ENCODE measurements at places on chromosomes 2 and 18.

DNA sequence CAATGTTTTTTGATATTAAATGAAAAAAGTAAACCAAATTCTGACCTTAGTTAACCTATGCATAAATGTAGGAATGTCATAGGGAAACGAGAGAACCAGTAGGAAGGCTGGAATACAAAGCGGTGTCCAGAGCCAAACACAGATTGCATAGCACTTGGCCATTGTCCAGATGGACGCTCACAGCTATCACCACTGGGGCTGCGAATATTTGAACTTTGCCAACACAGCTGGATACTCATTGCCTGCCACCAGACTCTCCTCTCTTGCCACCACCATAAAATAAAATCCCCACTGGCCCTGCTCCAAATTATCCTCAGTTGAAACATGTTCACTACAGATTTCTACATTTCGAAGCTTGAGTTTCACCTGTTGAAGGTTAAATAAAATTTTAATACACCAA, 159.3 kb upstream of the GULP1 start:
- DNase-seq = no peak

- DNase-seq = no peak
Observed at GRCh38 chr2:30150786-30151185, 4.0 kb downstream of the YPEL5 start.

DNA sequence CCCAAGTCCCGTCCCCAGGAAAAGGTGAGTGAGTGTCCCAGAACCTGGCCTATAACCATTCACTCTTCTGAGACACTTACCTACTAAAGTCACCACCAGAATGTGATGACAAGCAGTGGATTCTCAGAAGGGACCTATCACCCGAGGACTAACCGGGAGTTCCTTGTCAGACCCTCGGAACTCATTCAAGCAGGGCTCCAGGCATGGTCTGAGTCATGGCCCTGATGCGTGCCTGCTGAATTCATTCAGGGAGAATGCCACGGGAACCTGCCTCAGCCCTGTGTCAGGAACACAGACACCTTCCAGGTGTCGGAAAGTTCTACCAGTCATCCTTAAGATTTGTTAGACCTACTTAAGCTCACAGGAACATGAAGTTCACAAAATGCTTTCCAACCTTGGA, 29.8 kb downstream of the ALPK2 start:
- DNase-seq = peak; percentile 59

DNA sequence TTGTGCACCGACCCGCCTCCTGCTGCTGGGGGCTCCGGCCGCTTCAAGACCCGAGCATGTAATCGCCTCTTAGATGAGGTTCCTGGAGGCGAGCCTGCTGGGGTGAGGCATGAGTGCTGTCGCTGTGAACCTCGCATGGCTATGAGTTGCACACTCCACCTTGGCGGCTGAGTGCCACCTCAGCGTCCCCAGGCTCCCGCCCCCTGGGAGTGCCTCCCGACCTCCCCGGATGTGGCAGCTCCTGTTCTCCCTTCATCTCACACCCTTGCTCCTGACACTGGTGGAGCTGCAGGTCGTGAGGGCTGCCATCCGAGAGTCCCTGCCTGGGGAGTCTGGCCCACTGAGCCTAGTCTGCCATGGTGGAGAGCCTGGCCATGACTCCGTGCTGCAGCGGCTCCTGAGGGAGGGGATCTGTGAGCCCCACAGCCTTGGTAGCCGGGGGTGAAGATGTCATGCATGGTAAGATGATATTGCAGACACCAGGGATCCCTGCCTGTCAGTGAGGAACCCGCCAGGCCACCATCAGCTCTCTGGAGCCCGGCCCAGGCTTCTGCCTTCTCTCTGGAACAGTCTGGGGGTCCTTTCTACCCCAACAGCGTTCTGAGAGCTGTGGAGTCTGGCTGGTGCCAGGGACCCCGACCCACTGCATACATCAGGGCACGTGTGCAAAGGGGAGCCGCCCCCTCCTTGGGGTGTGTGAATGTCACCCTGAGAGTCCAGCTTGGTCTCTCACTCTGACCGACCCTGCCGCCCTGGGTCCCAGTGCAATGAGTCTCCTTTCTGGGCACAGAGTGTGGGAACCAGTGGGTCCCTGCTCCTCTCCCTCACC, 61.6 kb upstream of the HS6ST1 start:
- DNase-seq = no peak

DNA sequence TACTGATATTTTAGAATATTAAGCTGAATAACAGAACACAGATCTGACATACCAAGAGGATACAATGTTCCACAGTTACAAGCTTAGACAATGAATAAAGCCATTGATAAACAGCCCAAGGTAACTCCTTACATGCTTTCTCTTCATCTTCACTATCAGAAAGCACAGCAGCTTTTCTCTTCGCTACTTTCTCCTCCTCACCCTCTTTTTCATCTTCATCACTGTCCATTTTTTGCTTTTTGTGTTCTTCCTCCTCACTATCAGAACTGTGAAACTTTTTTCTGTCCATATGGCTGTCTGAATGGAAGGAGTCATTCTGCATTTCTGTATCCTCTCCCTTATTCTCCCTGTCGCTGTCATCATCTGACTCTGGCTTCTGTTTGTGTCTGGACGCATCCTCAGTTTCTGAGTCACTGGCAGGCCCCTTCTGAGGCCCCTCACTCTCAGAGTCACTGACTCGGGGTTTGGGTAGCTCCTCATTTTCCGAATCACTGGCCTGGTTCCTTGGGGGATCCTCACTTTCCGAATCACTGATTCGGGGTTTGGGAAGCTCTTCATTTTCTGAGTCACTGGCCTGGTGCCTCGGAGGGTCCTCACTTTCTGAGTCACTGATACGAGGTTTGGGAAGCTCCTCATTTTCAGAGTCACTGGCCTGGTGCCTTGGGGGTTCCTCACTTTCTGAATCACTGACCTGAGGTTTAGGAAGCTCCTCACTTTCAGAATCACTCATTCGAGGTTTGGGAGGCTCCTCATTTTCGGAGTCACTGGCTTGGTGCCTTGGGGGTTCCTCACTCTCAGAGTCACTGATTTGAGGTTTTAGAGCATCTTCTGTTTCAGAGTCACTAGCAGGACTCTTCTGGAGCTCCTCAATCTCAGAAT, 21.5 kb downstream of the IWS1 start:
- no peak for DNase-seq

DNA sequence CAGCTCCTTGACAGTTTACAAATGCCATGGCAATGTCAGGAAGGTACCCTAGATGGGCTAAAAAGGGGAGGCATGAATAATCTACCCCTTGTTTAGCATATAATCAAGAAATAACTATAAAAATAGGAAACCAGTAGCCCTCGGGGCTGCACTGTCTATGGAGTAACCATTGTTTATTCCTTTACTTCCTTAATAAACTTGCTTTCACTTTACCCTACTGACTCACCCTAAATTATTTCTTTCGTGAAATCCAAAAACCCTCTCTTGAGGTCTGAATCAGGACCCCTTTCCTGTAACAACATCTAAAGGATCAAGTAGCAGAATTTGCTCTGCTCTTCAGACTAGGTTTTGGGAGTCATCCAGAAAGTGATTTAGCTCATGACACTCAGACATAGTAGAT, 43.7 kb downstream of the CD8B2 start:
- no peak for DNase-seq

Measured in iris pigment epithelial cell (primary cell).